Activated CD4-positive, alpha-beta memory T cell treated with anti-CD3 and anti-CD28 coated beads for 36 hours (primary cell): ENCODE measurements at places on chromosomes 2 and 18. TPM values are rescaled to one million over a fixed set of nuclear protein-coding genes. Genes with fewer than 3 reads are reported as not detected.

DNA sequence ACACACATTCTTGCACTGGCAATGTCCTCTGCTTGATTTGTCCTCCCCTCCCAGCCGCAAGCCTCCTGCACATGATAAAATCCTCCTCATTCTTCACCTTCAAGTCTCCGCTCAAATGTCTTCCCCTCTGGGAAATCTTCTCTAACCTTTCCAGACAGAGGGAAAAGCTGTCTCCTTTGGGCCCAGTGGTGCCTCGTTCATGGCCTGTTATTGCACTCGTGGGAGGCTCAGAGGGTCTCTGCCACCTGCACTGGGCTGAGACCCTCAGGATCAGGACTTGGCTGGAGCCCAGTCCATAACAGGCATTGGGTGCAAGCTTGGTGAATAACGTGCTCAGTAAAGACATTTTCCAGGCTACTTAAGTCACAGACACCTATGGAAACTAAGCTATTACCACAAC lies 68.6 kb downstream of the PTGR3 start:
- DNase-seq: no peak

DNA sequence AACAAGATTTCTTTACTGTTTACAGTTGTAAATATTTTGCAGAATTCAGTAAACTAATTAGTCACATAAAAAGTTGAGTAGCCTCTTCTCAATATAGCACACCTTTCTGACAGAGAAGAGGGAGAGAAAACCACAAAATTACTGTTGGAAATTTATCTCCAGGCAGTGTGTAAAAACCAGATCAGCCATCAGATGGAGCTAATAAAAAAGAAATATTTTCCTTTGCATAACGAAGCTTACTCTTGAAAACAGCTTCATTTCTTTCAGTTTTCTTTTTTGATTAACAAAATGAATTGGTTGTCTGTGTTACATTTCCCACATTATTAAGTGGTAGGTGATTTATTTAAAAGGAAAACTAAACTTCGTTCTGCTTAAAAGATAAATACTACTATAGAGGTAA lies 259.3 kb upstream of the KCNJ3 start:
- no peak for DNase-seq

DNA sequence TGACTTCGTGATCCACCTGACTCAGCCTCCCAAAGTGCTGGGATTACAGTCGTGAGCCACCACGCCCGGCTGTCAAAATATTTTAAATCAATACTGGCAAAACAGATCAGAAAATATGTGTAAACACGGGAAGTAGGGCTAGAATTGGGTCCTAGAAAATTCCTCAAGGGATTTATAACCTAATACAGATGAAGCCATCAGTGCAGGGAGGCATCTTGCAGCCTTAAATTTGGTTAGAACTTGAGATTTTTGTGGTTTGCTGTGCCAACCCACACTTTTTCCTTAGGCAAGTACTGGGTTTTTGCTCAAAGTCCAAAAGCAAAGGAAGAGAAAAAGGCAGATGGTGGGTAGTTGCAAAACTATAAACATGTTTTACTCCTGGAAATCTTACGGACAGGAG lies 33.7 kb upstream of the NFE2L2 start:
- no peak for DNase-seq

- no peak for DNase-seq
Measured at GRCh38 chr2:157735532-157735931, 106.9 kb upstream of the ACVR1C start.

TCF7L1 gene
- total RNA-seq: not detected
